ENCODE measurements at places on chromosomes 5 and 9.

- DNase-seq: no peak
Measured at GRCh38 chr9:4138180-4138579, 161.7 kb downstream of the GLIS3 start.

GRCh38 chr9:3498691-3499090, 27.1 kb downstream of the RFX3 start:
- DNase-seq: no peak

DNA sequence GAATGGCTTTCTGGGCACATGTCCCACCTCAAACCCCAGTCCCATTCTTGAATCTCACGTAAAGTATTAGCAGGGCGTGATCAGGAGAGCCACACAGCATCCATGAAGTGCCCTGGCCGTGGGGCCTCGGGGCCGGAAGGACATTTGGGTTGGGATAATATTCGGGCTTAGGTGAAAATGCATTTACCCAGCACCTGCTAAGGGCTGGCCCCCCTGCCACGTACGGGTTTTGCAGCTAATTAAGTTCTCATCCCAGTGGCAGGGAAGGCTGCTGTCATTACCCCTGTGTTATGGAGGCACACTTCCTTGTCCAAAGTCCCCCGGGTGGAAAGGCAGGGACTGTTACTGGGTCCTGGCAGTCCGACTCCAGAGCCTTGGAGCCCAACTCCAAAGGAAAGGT, 29.0 kb downstream of the ROPN1L start:
- DNase-seq: no peak

- DNase-seq: no peak
Measured at GRCh38 chr5:98218838-98219237, 554.6 kb upstream of the RGMB start.

DNA sequence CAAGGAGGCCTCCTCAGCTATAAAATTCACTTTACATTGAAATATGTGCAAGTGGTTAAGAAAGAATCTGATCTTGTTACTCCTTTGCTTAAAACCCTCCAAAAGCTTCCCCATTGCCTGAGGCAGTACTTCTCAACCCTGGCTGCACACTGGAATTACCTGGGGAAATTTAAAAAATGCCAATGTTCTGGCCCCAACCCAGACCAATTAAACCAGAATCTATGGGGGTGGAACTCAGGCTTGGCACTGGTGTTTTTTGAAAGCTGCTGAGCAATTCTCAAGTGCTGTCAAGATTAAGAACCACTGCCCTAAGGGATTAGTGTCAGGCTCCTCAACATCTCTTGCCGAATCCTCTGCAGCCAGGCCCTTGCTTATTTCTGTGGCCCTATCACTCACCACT, 269.6 kb downstream of the ELAVL2 start:
- DNase-seq: no peak

DNA sequence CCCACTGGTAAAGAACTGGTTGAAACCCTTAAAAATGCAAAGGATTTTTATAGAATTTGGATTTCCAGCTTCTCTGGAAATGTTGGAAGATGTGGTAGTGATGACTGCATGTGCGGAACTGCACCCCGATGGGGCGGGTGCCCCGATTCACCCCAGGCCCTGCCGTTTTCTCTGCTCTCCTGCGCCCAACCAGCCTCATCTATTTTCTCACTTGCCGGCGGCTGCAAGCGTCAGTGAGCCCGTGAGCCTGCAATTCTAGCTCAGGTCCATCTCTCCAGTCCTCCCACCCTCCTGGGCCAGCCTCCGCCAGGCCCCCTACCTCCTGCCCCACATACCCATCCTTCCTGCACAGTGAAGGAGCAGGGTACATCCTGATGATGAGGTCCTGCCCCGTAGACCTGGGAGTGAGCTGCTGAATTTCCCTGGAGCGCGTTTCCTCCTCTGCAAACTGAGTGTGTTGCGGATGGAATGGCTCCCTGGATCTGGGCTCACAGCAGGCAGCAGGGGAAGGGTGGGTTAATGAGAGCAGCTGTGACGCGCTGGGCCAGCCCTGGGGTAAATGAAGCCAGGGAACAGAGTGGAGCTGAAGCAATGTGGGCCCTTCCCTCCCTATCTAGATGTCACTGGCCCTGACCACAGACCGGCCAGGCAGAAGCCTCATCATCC, 45.9 kb upstream of the PHYKPL start:
- no peak for DNase-seq

DNA sequence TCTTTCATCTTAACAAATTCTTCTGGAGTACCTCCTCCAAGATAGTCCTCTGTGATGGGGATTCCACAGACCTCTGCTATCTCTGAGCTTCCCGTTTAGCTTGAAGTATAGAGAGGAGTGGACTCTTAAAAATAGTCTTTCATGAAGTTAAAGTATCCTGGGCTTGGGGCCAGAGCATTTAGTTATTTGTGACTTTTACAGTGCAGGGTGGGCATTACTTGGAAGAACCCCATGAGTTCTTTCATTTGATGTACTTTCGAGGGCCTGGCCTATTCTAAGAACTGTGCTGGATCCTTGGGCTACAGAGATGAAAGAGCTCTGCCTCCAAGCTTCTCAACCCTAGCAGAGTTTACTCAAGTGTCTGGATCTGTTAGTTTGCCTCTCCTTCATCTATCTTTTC, 131.5 kb downstream of the ZSWIM6 start:
- no peak for DNase-seq

DNA sequence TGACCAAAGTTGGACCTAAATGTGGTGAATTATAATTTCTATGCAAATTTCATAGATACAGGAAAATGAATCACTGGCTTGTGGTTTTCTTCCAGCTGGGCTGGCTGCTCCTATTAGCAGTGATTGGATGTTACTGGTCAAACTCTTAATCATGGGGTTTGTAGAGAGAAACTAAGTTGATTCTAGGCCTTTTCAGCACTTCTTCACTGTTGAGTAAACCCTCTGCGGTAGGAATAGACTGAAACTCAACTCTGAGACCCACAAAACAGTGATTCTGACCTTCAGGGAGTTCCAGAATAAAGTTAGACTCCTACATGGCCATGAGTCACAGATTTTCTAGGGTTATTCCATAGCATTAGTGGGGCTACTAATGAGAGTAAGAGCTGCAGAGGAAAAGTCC, 47.9 kb upstream of the FKTN start:
- no peak for DNase-seq

GRCh38 chr5:81195335-81195929, 37.7 kb upstream of the CKMT2 start:
- no peak for DNase-seq

DNA sequence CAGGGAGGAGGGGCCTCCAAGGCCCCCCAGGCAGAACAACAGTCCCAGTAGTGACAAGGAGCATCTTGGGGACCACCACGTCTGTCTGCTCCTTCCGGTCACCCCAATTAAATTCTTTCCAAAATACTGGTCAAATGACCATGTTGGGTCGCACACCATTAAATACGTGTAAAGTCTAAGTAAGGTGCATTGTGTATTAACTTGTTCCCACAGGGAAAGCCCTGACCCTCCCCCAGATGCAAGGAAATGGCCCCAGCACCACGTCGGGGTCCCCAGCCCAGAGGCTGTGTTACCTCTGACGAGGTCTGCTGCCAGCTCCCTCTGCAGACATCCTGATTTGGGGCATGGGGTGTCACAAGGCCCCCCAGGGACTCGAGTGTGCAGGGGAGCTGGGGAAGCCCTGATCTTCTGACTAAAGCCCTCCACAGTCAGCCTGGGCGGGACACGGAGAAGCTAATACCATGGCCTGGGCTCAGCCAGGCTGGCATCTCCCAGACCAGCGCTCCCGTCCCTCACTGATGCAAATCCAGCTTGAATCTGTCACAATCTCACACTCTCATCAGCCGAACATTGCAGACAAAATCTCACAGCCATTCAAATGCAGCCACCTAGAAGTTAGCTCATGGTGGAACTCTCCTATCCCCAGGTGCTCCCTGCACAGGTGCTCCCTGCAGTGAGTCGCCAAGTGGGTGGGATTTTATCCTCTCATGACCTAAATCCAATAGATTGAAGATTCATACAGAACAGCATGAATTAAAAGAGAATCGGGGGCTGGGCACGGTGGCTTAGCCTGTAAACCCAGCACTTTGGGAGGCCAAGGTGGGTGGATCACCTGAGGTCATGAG, 13.6 kb downstream of the TERT start:
- DNase-seq: no peak
